ENCODE measurements at places on chromosomes 16 and 17. TPM values are rescaled to one million over a fixed set of nuclear protein-coding genes. Genes with fewer than 3 reads are reported as not detected.
A peak's percentile ranks its signal among the peaks of the same experiment; 100 is the strongest.

HSD3B7 gene
- total RNA-seq, result 13.7 TPM

CASKIN1 gene
- 0.75 TPM for total RNA-seq

TXNL4B gene
- total RNA-seq, result 11.3 TPM

CCL3 gene
- 7.7 TPM for total RNA-seq

GRCh38 chr16:81770008-81770407 is 9.1 kb upstream of the PLCG2 start:
- H3K4me3 ChIP-seq, result no peak overlapping the region
- no peak overlapping the region for H3K27ac ChIP-seq
- H3K27me3 ChIP-seq, result no peaks in the 10 kb centered on the region
- no peaks in the 10 kb centered on the region for H3K36me3 ChIP-seq
- no peak for DNase-seq

GRCh38 chr17:55411463-55411855 is 10.2 kb downstream of the MMD start:
- H3K27ac ChIP-seq, result no peak overlapping the region
- no peak overlapping the region for H3K4me3 ChIP-seq
- no peaks in the 10 kb centered on the region for H3K4me1 ChIP-seq
- peaks cover 23% of the 10 kb centered on the region for H3K36me3 ChIP-seq
- H3K27me3 ChIP-seq, result no peaks in the 10 kb centered on the region
- no peak for DNase-seq

DNA sequence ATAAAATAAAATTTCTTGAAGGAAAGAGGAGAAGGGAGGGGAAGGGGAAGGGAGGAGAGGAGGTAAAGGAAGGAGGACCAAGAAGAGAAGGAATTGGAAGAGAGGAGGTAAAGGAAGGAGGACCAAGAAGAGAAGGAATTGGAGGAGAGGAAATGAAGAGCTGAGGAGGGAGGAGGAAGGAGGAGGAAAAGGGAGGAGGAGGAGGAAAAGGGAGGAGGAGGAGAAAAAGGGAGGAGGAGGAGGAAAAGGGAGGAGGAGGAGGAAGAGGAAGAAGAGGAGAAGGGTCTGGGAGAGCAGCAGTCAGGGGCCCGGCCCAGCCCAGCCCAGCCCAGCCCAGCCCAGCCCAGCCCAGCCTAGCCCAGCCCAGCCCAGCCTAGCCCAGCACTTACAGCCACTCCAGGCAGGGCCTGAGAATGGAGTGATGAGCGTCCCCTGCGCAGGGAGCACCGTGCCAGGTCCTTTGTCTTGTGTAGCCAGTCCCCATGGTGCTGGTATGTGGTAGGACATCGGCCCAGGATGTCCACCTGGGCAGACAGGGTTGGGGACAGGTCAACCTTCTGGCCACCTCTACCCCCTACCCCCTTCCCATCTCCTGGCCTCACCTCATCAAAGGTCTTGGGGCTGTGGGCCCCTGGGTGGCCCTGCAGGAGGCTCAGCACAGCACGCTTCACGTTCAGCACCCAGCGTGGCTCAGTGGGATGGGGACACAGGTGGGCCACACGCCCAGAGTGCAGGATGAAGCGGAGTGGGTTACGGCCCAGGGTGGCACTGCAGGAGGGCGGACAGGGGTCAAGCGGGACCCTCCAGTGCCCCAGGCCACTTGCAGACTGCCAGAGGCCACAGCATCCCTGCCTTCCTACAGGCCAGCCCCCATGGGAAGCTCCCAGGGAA is 70.9 kb downstream of the LITAF start:
- H3K27me3 ChIP-seq, result no peaks in the 10 kb centered on the region
- no peaks in the 10 kb centered on the region for H3K36me3 ChIP-seq
- H3K27ac ChIP-seq, result no peak overlapping the region
- H3K4me3 ChIP-seq, result no peak overlapping the region
- no peak for DNase-seq

GRCh38 chr16:30187971-30188561 is 4.7 kb downstream of the CORO1A start:
- peaks cover 23% of the 10 kb centered on the region for H3K4me1 ChIP-seq
- peaks cover 3% of the 10 kb centered on the region for H3K27me3 ChIP-seq
- no peak overlapping the region for H3K27ac ChIP-seq
- H3K36me3 ChIP-seq, result peaks cover 3% of the 10 kb centered on the region

GRCh38 chr17:76356803-76357456 is 3.2 kb upstream of the PRPSAP1 start:
- no peak overlapping the region for H3K4me3 ChIP-seq
- H3K27me3 ChIP-seq, result no peaks in the 10 kb centered on the region
- peaks cover 16% of the 10 kb centered on the region for H3K4me1 ChIP-seq
- H3K27ac ChIP-seq, result no peak overlapping the region

GRCh38 chr17:33284022-33284421 is 9.1 kb downstream of the ASIC2 start:
- DNase-seq, result peak; percentile 51
- H3K27me3 ChIP-seq, result peaks cover 18% of the 10 kb centered on the region
- H3K27ac ChIP-seq, result no peak overlapping the region
- no peaks in the 10 kb centered on the region for H3K36me3 ChIP-seq
- no peak overlapping the region for H3K4me3 ChIP-seq
- no peaks in the 10 kb centered on the region for H3K4me1 ChIP-seq

DNA sequence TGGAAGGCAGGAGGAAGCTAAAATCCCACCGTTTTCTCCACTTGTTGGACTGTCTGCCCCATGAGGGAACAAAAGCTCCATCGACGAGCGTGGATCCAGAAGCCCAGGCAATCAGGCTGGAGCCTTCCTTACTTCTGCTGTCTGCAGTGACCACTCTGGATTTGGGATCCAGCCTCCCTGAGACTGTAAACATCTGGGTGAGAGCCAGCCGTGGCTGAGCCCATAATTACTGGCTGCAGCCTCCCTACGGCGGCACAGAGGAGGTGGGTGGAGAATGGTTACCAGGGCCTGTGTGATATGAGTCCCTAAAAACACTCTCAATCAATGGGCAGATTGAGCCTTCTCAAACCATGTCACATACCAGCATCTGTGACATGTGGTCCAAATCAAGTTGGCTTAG is 158.2 kb downstream of the FOXL1 start:
- no peak for DNase-seq
- H3K27ac ChIP-seq, result no peak overlapping the region
- H3K4me3 ChIP-seq, result no peak overlapping the region
- H3K27me3 ChIP-seq, result peaks cover 69% of the 10 kb centered on the region
- H3K4me1 ChIP-seq, result peaks cover 20% of the 10 kb centered on the region
- H3K36me3 ChIP-seq, result no peaks in the 10 kb centered on the region

DNA sequence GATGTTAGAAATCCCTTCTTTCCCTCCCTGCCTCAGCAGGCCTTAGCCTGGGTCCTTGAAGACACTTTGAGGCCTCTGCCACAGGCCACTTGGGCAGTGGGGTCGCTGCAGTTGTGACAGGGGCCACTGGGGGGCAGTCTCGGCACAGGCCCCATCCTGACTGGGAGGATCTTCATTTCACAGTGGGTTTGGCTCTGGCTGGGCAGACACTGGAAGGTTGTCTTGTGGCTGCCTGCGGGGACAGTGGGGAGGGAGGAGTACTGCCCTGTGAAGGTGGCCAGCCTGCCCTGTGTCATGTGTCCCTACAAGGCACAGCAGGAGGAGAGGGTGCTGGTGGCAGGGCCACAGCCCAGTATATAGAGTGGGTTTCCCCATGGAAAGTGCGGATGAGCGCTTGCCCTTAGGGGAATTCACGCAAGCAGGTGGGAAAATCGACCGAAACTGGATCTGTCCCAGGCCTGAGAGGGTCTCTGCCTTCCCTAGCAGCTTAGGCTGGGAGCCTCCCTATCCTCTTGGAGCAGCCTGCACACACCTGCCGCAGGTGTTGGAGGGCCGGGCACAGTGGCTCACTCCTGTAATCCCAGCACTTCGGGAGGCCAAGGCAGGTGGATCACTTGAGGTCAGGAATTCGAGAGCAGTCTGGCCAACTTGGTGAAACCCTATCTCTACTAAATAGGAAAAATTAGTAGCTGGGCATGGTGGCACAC is 28.8 kb downstream of the GINS2 start:
- H3K27ac ChIP-seq, result no peak overlapping the region
- H3K36me3 ChIP-seq, result peaks cover 90% of the 10 kb centered on the region
- peak; percentile 68 for DNase-seq
- no peaks in the 10 kb centered on the region for H3K27me3 ChIP-seq
- no peak overlapping the region for H3K4me3 ChIP-seq

- H3K27me3 ChIP-seq, result no peaks in the 10 kb centered on the region
- no peaks in the 10 kb centered on the region for H3K4me1 ChIP-seq
- no peaks in the 10 kb centered on the region for H3K36me3 ChIP-seq
- peak; percentile 3 for DNase-seq
- H3K4me3 ChIP-seq, result no peak overlapping the region
- no peak overlapping the region for H3K27ac ChIP-seq
Measured at GRCh38 chr16:64211331-64211730, 910.5 kb downstream of the CDH11 start.

DNA sequence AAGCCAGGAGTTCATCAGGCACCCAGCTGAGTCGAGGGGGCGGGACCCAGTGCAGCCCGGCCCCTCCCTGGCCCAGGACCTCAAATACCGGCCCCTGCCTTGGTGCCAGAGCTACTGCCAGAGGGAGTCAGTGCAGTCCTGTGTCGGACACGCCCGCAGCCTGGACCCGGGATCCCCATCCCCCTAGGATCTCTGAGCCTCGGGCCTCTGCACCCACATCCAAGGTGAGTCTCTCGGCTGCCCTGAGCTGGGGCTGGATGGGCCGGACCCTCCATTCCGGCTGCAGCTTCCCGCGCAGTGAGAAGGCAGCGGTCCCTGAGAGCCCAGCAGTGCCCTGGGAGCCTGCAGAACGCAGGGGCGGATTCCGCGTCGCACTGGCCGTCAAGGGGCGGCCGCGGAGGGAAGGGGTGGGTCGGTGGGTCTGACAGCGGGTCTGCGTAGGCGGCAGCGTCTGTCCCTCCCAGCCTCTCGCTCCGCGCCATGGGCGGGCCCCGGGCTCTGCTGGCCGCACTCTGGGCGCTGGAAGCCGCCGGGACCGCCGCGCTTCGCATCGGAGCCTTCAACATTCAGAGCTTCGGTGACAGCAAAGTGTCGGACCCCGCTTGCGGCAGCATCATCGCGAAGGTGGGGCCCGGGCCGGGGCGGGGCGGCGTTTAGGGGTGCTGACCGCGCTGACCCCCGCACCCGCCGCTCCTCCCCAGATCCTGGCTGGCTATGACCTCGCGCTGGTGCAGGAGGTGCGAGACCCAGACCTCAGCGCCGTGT is at the start of gene DNASE1L2:
Gene DNASE1L2 (plus strand): TSS at position 108 of the 765 bp plus-strand sequence. CDS start 373 bp downstream, at position 481.
- peaks cover 37% of the 10 kb centered on the region for H3K27me3 ChIP-seq
- H3K4me1 ChIP-seq, result peaks cover 22% of the 10 kb centered on the region
- no peak within 1 kb of the TSS for H3K27ac ChIP-seq
- peaks cover 64% of the 10 kb centered on the region for H3K36me3 ChIP-seq
- peak within 1 kb of the TSS; percentile 10 for H3K4me3 ChIP-seq
- DNase-seq, result peak; percentile 49

- H3K27me3 ChIP-seq, result peaks cover 2% of the 10 kb centered on the region
- H3K4me3 ChIP-seq, result no peak overlapping the region
- peaks cover 50% of the 10 kb centered on the region for H3K4me1 ChIP-seq
- H3K27ac ChIP-seq, result no peak overlapping the region
Measured at GRCh38 chr16:10618710-10619209, 38.4 kb upstream of the EMP2 start.

DNA sequence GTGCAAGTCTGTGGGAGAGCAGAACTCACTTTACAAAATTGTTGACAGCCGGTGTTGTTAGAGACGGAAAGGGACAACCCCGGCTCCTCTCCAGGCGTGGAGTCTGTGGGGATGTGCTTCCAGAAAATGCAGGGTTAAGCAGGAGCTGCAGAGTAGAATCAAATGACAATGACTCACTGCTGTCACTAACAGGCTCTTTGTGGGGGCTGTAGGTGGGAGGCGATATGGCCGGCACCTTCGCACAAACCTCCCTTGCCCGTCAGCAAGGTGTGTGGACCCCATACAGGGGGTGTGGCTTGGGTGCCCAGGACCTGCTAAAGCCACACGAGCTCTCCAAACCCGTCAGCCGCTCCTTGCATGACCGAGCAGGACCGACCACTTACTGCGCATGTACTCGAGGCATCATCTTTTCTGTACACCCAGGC is 5.8 kb downstream of the PDK2 start:
- peaks cover 56% of the 10 kb centered on the region for H3K36me3 ChIP-seq
- DNase-seq, result no peak
- H3K4me1 ChIP-seq, result peaks cover 57% of the 10 kb centered on the region
- peak overlapping the region; percentile 91 for H3K27ac ChIP-seq
- no peak overlapping the region for H3K4me3 ChIP-seq
- H3K27me3 ChIP-seq, result no peaks in the 10 kb centered on the region

GRCh38 chr16:48340054-48340453 is 45.2 kb downstream of the SIAH1 start:
- H3K36me3 ChIP-seq, result peaks cover 29% of the 10 kb centered on the region
- no peak for DNase-seq
- no peak overlapping the region for H3K27ac ChIP-seq
- no peak overlapping the region for H3K4me3 ChIP-seq
- H3K4me1 ChIP-seq, result no peaks in the 10 kb centered on the region

- no peak overlapping the region for H3K27ac ChIP-seq
- peaks cover 2% of the 10 kb centered on the region for H3K36me3 ChIP-seq
- H3K4me3 ChIP-seq, result no peak overlapping the region
Measured at GRCh38 chr17:17474341-17474740, 2.5 kb upstream of the MED9 start.

DNA sequence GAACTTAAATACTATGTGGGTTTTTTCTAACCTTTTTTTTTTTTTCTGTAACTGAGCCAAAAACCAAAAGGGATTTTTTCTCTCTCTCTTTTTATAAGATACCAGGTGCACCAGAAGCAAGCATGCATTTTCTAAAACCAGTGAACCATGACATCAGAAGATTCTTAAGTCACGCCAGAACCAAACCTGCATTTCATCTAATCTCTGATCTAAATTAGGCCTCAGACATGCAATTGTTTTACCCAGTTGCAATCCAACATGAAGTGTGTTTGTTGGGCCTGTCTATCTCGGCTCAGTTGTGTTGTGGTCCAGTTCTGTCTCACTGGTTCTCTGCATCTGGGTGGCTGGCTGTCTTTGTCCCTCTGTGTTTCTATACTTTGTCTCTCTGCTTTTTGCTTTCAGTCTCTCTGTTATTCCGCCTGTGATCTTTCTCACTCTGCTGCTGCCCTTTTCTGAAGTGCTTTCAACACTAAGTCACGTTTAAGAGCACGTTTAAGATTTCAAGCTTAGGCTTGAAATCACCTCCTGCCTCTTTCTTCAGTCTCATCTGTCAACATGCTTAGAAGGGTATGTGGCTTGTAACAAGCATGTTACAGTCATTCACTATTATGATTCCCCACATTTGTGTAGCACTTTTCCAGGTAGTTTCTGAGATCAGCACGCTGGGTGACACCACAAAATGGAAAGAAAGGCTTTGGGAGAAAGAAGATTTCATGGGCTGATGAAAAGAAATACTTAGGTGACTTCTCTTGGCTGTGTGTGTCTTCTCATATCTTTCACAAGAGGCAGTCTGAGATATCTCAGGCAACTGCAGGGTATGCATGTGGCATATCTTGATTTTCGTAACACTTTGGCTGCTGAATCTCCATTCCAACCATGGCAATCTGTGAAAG is 488.9 kb downstream of the SHISA9 start:
- H3K4me1 ChIP-seq, result no peaks in the 10 kb centered on the region
- H3K27ac ChIP-seq, result no peak overlapping the region
- no peaks in the 10 kb centered on the region for H3K36me3 ChIP-seq
- no peak for DNase-seq
- H3K27me3 ChIP-seq, result no peaks in the 10 kb centered on the region
- no peak overlapping the region for H3K4me3 ChIP-seq

- no peak overlapping the region for H3K27ac ChIP-seq
- H3K4me1 ChIP-seq, result no peaks in the 10 kb centered on the region
- DNase-seq, result no peak
- no peak overlapping the region for H3K4me3 ChIP-seq
Measured at GRCh38 chr16:50916040-50916439, 174.2 kb downstream of the CYLD start.

- peak; percentile 87 for DNase-seq
- H3K36me3 ChIP-seq, result peaks cover 3% of the 10 kb centered on the region
- peak overlapping the region; percentile 100 for H3K4me3 ChIP-seq
- H3K27me3 ChIP-seq, result no peaks in the 10 kb centered on the region
- H3K4me1 ChIP-seq, result peaks cover 29% of the 10 kb centered on the region
- peak overlapping the region; percentile 100 for H3K27ac ChIP-seq
Measured at GRCh38 chr17:45160447-45161287, 1.0 kb upstream of the HEXIM2 start.

Data from muscle of leg (tissue), 16 donors.